Activated T-cell treated with anti-CD3 and anti-CD28 coated beads, Interleukin-2, amount 50 U/mL, for 72 hours (primary cell): ENCODE measurements at places on chromosomes 11 and 22.
A peak's percentile ranks its signal among the peaks of the same experiment; 100 is the strongest.

DNA sequence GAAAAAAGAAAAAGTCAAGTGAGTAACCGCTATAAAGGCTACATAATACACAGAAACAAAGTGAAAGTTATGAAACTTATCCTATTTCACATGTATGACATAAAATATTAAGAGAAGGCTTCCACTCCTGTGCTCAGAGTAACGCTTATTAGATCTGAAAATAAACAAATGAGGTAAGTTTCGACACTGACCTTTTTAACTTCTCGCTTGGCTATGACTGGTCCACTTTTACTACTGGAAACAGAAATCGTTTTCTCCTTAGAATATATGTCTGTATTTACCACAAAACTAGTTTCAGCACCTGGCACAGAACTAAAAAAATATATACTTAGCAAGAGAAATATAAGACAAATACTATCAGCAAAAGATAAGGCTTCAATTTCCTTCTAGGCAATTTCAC is 16.4 kb downstream of the FNBP4 start:
- DNase-seq, result no peak

DNA sequence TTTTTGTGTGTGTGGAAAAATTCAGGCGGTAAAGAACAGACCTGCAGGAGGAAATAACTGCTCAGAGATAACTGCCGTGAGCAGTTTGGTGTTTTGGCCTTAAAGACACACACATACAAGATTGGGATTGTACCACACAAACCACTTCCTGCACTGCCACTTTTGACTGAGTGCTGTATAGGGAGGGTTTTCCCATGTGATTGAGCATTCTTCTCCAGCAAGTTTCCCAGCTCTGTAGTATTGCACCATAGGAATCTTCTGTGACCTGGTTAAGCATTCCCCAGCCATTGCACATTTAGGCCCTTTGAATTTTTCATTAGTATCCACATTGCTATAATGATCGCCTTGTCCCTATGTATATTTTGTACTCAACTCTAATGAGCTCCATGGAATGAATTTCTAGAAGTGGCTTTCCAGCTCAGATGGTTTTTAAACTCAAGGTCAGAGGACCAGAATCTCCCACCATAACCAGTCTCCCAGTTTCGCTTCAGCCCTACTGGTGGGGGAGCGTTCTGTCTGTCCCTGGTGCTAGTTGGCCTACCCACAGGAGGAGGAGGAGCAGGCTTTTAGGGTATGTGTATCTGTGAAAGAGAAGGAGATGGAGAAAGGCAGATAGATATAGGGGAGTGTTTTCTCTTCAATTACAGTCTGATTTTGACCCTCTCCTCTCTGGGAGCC is 9.3 kb downstream of the CD82 start:
- DNase-seq, result peak; percentile 61

GRCh38 chr11:26851291-26851690 is 129.4 kb upstream of the SLC5A12 start:
- DNase-seq, result no peak

GRCh38 chr11:107928767-107929507 is 689 bp downstream of the RAB39A start:
- DNase-seq, result peak; percentile 9

GRCh38 chr22:36540867-36541642 is 12.1 kb upstream of the EIF3D start:
- no peak for DNase-seq

DNA sequence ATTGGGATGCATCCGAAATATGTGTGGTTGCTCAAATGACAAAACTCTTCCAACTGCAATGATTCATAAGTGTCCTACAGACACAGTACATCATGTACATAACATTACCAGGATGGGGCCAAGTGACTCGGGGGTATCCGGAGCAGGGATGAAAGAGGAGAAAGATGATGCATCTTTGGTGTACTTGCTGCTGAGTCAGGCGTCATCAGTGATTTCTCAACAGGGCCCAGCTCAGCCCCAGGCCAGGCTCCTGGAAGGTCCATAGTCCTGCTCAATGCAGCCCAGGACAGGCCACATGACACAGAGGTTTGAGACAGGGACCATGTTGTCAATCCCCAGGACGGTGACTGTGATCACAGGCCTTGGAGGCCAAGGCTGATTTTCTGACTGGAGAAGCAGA is 59.3 kb downstream of the GGTLC2 start:
- no peak for DNase-seq

GRCh38 chr11:70073871-70074371 is 4.2 kb upstream of the ANO1 start:
- no peak for DNase-seq

GRCh38 chr11:31106968-31107576 is 262.5 kb downstream of the DCDC1 start:
- peak; percentile 56 for DNase-seq

DNA sequence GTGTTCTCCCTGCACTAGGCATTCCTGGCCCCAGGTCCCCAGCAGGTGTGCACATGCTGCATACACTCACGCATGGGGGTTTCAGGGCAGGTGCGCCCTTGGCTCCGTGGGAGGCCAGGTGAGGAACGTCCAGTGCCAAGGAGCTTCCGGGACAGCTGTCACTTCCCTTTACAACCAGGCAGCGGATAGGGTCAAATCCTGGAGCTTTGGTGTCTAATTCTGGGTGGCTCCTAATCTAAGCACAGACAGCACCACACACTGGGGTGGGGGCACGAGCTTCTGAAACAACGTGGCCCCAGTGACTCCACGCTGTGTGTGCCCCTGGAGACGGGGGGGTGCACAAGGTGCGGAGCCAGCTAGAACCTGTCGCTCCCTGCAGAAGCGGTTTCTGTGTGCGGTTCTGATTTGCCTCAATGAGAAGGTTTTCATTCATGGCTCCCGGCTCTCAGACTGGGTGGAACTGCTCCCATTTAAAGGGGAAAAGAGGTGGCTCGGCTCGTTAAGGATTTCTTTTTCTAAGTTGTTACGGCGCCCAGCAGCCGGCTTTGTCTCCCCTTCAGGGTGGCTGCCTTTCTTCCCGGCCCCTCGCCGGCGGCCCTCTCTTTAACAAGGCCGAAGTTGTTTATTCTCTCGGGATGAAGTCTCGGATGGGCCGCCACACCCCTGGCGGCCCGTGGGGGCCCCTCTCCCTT is 5.0 kb downstream of the CCND1 start:
- no peak for DNase-seq

DNA sequence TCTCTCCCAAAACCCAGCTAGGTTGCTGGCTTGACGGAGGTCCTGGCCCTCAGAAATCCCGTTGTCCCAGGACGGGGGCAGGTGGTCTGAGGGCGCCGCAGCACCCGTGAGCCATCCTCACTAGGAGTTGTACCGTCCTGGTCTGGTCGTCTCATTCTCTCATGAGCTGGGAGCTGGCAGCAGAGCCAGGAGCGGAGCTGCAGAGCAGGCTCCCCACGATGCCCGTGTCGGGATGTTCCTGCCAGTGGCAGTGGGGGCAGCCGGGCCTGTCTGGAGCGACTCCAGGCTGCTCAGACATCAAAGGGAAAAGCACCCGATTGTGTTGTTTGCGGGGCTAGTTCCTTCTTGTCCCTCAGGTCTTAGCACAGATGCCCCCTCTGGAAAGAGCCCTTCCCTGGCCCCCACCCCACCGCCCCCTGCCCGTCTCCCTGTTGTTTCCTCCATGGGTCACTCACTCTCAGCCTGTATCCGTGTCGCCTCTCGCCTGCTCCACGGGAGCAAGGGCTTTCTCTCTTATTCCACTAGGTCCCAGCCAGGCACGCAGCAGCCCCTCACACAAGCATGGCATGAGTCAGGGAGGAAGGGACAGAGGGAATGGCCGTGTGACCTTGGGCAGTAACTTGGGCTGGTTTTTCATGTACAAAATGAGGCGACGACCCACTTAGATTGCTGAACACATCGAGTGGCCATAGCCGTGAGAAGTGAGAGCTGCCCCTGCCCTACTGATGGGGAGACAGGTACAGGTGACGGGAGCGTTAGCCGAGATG is 23.2 kb upstream of the MGAT3 start:
- no peak for DNase-seq

- peak; percentile 74 for DNase-seq
Observed at GRCh38 chr22:17785185-17786184, 11.2 kb upstream of the BID start.

DNA sequence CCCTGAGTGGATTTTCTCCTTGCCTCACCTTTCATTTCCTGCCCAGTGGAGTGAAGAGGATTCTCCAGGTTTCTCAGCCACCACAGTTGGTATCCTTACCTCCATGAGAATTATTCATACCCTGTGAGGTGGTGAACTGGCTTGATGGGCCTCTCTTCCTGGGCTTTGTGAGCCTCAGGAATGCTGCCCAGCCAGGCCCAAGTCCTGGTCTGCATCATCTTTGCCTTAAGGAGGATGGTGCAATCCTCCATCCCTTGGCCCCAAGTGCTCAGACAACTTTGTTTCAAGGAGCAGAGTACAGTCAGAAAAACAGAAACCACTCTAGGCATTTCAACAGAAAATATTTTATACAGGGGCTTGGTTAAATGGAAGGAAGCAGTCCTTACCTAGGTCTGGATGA is 114.2 kb upstream of the CADM1 start:
- no peak for DNase-seq

DNA sequence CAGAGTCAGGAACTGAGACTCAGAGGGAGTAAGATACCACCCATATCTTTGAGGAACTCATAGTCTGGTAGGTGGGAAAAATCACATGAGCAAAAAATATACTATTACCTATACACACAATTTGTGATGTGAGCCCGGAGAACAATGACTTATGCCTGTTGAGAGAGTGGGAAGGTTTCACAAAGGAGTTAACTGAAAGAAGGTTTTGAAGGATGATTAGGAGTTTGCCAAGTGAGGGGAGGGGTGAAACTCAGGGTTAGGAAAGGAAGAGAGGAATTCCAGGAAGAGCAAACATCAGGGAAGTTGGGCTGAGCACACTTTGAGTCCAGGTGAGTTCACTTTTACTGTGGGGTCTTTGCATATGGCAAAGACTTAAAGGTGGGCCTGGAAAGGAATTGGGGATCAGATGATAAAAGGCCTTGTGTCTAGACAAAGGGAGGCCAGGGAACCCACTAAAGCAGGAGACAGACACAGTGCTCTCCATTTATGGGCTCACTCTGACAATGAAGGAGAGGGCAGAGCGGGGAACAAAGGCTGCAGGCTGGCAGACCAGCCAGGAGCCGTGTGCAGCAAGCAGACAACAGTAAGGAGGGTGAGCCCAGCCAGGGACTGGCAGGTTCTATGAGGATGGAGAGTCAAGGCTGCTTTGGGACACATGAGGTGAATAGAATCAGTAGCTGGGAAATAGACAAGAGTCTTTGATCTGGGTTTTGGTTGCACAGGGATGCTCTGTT is 33.1 kb downstream of the TSPAN18 start:
- no peak for DNase-seq

DNA sequence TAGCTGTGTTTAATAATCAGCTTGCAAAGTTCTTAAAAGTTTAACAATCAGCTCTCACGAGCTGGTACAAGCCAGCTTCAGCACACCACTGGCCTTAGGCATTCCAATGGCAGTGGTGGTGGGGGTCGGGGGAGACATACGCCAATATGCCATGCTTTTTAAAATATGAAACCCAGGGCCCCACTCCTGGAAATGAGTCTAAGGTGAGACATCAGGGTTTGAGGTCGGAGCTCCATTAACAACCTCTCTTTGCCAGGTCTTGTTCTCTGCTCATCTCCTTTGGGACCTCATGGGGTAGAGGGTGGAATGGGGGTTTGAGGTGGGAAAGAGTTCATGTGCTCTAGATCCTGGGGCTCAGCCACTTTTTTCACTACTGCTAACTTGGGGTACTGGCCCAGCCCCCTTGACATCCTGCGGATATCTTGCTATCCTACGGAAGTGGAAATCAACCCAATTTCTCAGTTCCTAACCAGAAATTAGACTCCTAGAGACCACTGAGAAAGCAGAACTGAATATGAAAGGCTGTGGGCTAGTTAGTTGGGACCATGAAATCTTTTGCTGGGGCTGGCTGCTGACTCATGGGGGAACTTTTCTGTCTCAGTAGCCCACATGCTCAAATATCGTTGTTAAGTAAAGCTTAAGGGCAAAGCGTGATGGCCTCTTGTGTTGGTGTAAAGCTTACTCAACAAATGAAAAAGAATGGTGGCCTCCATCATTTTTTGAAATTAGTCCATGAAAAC is 90.1 kb downstream of the PDHX start:
- peak; percentile 76 for DNase-seq

DNA sequence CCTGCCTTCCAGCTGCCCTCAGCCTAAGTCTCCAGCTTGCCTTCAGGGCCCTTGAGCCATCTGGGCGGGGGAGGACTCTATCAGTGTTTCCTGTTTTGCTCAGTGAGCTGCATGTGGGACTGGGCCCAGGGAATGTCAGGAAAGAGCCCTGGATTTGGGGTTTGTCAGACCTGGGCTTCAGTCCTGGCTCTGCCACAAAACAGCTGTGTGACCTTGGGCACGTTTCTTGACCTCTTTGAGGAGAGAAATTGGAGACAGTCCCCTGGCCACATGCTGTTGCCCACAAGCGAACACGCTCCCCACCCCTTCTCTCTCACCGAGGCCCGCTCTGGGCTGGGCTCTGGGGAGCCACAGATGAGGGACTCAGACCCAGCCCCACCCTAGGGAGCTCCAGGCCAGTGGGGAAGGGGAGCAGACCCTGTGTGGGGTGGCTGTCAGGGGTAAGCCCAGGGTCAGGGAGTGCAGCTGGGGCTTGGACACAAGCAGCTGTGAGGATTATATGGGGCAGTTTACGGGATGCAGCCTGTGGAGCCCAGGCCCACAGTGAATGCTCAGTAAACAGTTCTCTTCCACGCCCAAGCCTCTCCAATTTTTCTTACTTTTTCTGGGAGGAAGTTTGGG is 12.3 kb downstream of the MYO7A start:
- no peak for DNase-seq

- DNase-seq, result no peak
Observed at GRCh38 chr11:21554284-21554683, 638.6 kb upstream of the ANO5 start.

- DNase-seq, result no peak
Observed at GRCh38 chr11:31802990-31803812, 7.9 kb downstream of the PAX6 start.

DNA sequence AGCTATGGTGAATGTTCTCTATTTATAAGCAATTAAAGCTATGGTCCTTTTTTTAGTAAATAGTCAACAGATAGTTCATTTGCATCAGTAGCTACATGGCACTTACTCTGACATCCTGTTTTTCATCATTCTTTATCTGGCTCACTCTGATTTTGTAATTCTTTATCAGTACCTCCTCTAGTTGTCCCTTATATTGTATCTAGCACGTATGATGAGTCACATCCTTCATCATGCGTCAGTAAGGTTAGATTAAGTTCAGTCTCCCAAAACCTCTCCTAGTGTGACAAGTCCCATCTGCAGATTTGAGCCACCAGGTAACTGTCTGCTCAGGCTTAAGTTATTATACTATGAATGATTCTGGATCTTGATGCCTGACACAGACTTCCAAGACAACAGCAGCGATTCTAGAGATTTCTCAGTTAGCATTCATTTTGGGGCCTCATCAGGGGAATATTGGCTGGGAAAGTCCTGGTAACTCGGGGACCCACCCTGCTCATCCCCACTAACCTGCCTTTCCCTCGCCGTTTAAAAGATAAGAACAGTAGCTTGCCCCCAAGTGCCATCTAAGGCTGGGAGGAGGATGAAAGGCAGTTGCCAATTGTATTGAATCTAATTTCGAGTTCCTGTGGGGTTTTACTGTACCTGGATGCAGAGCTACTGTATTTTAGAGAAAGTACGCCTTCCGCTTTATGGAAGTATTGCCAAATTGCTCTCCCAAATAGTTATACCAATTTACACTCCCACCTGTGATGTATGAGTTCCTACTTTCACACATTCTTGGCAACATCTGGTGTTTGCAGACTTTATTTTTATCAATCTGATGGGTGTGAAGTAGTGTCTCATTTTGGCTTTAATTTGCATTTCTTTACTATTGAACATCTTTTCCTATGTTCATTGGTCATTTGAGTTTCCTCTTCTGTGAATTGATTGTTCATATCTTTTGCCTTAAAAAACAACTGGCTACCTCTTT is 55.9 kb downstream of the ZC3H12C start:
- DNase-seq, result no peak

GRCh38 chr11:3002351-3002861 is 10.3 kb upstream of the NAP1L4 start:
- DNase-seq, result no peak
